ENCODE measurements at places on chromosomes 4 and X. TPM values are rescaled to one million over a fixed set of nuclear protein-coding genes. Genes with fewer than 3 reads are reported as not detected.

FAM47E gene
- 1.3 TPM for total RNA-seq

ZDHHC9 gene
- total RNA-seq, result 28.3 TPM

GRCh38 chrX:116318672-116319071 is 117.7 kb upstream of the SLC6A14 start:
- no peak for DNase-seq

- DNase-seq, result no peak
These were observed 1.5 kb downstream of the KLHL2 start for GRCh38 chr4:165208741-165209388.

DNA sequence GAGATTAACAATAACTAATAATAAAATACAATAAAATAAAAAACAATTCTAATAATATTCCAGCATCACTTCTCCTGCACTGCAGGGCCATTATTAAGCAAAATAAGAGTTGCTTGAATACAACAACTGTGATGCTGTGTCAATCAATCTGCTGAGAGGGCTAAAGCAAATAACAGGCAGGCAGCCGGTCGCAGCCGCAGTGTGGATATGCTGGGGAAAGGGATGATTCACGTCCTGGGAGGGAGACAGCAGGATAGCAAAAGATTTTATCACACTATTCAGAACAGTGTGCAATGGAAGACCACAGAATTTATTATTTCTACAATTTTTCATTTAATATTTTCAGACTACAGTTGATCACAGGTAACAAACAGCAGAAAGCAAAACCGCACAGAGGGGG is 76.5 kb upstream of the SMARCAD1 start:
- no peak for DNase-seq

DNA sequence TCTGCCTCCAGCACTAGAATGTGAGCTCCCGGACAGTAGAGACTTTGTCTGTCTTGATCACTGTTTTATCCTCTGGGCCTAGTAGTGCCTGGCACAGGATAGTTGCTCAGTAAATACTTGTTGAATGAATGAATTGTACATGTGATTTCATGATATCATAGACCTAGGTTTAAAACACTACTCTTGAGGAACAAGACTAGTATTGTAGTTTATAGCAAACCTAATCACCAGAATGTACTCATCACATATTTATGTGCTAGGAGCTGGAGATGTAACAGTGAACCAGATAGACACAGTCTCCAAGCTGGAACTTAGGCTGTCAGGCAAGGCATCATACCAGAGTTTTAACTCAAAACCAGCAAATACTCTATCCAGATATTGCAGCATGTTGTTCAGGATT is 23.5 kb downstream of the GAB3 start:
- DNase-seq, result no peak

All from H1 (cell line).